NCI-H2081 (cell line): ENCODE measurements at places on chromosomes 1 and 21.

DNA sequence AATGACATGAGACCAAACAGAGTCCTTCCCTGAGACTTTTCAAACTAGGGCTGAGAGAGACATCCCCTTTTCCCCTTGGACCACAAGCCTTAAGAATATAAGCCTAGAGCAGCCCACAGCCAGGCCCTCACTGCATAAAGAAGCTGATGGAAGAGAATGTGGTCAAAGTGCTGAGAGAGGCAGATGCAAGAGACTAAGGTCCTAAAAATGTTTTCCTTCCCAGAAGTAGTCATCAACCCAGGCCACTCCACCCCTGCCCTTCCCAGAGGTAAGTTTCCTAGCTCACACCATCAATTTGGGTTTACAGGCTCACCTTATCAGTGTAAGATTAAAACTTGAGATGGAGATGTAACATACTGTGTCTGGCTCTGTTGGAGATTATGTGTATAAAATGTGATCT lies 58.2 kb downstream of the BCAR3 start:
- DNase-seq = no peak

- no peak for DNase-seq
These were observed 2.0 kb downstream of the RNF207 start for GRCh38 chr1:6207921-6208320.

GRCh38 chr1:39474810-39475209 lies 16.6 kb upstream of the BMP8A start:
- no peak for DNase-seq

DNA sequence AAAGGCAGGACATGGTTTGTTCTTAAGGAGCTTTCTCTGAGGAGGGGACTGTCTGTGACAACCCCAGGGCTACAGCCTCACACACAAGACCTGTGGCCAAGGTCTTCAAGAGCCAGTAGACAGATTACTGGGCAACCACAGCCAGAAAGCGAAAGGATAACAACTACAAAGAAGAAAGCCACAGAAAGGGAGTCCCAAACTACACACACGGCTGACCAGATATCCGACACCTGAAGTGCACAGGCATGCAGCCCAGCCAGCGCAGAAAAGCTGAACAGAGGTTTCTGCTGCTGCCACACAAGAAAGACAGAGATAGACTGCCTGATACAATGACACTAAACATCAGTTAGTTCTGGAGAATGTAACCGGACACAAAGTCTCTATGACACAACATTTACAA lies 21.4 kb upstream of the NADK start:
- no peak for DNase-seq

DNA sequence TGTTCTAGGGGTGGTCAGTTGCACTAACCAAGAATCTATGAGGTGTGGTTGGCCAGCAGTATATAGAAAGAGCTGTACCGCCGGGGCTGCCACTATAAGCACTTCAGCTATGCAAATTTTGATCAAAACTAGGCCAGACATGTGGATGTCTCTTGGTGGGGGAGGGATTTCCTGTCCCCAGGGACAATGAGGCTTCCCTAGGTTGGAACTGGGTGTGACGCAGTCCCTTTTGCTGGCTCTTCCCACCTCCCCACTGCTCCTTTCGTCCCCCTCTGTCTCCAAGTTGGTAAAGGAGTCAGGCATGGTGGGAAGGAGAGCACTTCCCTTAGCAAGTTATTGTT lies 13.6 kb downstream of the SDCCAG8 start:
- no peak for DNase-seq

GRCh38 chr21:28822486-28823335 lies 170.0 kb downstream of the LTN1 start:
- DNase-seq = no peak
